ENCODE measurements at places on chromosomes 3 and 15.

DNA sequence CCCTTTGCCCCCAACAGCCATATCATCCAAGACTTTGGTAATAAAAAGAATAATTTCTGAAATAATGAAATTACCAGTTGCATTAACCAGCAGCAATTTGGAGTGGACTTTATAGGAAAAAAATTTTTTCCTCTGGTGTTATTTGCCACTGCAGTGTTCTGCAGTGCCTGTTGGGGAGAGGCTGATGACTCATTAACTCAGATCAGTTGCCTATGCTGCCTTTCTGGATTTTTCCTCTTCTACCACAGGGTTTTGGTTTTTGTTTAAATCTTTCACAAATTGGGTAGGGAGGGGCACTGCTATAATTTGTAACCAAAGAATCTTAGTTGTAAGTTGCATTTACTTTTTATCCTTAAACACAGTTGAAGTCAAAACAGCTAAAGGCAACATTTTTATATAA lies 22.7 kb downstream of the ATP6V1A start:
- DNase-seq = no peak

GRCh38 chr3:137180220-137180619 lies 222.4 kb downstream of the IL20RB start:
- DNase-seq = no peak

- DNase-seq = no peak
Observed at GRCh38 chr3:6179761-6180160, 681.2 kb upstream of the GRM7 start.

DNA sequence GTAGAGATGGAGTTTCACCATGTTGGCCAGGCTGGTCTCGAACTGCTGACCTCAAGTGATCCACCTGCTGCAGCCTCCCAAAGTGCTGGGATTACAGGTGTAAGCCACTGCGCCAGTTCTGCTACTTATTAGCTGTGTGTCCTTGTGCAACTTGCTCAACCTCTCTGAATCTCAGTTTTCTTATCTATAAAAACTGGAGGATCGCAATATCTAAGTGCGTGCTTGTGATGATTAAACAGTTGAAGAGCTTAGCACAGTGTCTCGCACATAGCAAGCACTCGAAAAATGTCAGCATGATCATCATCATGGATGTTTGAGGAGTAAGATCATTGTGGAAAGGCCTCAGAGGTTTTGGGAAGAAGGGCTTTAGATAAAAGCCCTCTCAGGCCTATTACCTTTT lies 10.8 kb downstream of the CLCN2 start:
- no peak for DNase-seq

DNA sequence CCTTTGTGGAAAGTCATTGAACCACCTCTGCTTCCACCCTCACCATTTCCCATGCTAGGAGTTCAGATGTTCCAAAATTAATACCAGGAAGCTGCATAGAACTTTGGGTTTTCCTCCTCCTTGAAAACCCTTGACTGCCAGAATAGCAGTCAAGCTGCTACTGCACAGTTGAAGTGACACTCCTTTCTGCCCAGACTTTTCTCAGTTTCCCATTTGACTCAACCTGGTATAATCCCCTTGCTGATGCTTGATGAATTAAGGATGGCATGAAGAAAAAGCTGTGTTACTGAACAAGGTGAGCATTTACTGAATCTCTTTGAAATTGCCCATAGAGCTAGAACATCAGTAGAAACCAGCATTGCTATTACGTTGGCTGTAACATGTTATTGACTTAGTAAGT lies 286.0 kb downstream of the EDEM1 start:
- DNase-seq = no peak

GRCh38 chr3:135056733-135057310 lies 261.8 kb downstream of the EPHB1 start:
- DNase-seq = no peak

- DNase-seq = no peak
Observed at GRCh38 chr3:20105513-20106280, 65.5 kb downstream of the KAT2B start.

GRCh38 chr3:196311-197148 lies at the start of gene CHL1:
Gene CHL1, plus strand, starts transcription at chr3:196763. Its CDS starts 123,014 bp downstream, at chr3:319777.
- DNase-seq = no peak

DNA sequence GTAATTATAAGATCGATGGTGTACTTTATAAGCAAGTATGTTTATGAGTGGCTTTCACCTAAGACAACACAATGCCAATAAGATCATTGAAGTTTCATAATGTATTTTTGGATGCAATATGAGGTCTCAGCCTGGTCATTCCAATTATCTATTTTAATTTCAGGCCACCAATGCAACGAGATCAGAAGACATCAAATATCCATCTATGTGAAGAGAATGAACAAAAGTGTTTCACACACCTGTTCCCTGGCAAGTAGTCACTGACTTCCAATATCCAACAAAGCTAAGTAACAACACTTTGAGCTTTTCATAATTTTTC lies 53.6 kb upstream of the TMCO5A start:
- DNase-seq = no peak

DNA sequence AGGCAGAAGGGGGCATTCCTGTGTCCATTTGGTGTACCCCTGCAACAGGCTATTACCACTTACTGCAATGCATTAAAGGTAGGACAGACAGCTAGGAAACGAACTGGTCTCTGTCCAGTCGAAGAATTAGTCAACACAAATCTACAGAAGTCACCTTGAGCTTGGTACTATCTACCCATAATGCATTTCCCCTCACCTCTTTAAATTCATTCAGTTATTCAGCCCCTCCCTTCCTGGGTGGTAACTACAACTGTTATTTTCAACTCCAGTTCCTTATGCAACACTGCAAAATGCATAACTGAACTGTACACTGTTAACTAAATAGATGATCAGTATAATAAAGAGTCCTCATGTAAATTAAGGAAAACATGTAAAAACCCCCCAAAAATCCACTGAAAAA lies 77.6 kb downstream of the MAGI1 start:
- no peak for DNase-seq

Data from hematopoietic multipotent progenitor cell treated with erythropoietin and hydrocortisone succinate and interleukin-3 and kit ligand, for 8 days (in vitro differentiated cells).